Progenitor cell of endocrine pancreas (in vitro differentiated cells): ENCODE measurements at places on chromosomes 6 and 20. TPM values are rescaled to one million over a fixed set of nuclear protein-coding genes. Genes with fewer than 3 reads are reported as not detected.

The PRSS16 gene
- 28.2 and 29.8 TPM in 2 replicates for total RNA-seq

The TP53INP2 gene
- total RNA-seq, result 31.5 and 33.0 TPM in 2 replicates

The KIF13A gene
- 44.4 and 44.5 TPM in 2 replicates for total RNA-seq

The GABRR2 gene
- 0.47 and 0.53 TPM in 2 replicates for total RNA-seq

The PLCB4 gene
- total RNA-seq, result 13.1 and 17.2 TPM in 2 replicates

The BMP7 gene
- total RNA-seq, result 28.4 and 35.4 TPM in 2 replicates

The SDHAF4 gene
- total RNA-seq, result 14.9 and 17.2 TPM in 2 replicates

The CTAGE9 gene
- total RNA-seq, result not detected in 2 replicates

The NR2E1 gene
- not detected in 2 replicates for total RNA-seq

- DNase-seq, result no peak
Observed at GRCh38 chr6:137581019-137581707, 87.0 kb upstream of the OLIG3 start.

- no peak for DNase-seq
Observed at GRCh38 chr6:114432400-114432799, 89.6 kb upstream of the HS3ST5 start.

GRCh38 chr6:143236151-143236798 lies 175.6 kb downstream of the AIG1 start:
- no peak for DNase-seq

- DNase-seq, result no peak
Observed at GRCh38 chr6:45297320-45297719, 30.8 kb upstream of the RUNX2 start.

- DNase-seq, result no peak
Observed at GRCh38 chr6:113944701-113945100, 26.2 kb downstream of the HDAC2 start.

GRCh38 chr6:138528956-138529355 lies 29.7 kb upstream of the NHSL1 start:
- DNase-seq, result no peak

GRCh38 chr20:13838664-13839063 lies 53.8 kb downstream of the NDUFAF5 start:
- DNase-seq, result no peak
